ENCODE measurements at places on chromosomes 5 and 9.

DNA sequence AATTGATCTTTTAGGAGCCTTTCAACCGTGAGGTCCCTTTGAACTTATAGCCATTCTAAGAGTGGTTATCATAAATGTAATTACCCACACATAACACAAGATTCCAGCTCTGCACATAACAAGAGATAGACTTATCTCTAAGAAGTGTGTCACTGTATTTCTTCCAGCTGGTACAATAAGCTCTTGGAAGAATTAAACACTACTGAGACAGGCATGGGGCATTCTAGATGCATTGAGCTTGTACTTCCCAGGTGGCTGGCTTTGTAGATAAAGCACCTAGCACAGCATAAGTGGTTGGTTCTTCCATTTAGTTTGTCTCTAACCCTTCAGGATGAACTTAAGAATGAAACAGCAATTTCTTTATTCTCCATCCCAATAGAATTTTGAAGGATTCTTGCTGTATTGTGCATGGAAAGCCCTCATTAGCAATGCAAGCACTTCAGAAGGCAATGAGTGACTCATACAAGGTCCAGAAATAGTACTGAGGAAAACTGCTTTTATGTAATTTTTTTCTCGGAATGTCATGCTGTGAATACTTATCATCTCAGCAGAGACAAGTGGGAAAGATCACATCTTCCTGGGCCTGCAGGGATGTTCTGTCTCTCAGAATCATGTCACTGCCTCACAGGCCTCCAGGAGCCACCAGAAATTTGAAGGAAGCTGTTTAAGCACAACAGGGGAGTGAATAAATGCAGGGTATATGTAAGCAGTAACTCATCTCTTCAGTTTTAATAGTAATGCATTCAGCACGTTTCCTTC lies 91.1 kb upstream of the CD180 start:
- DNase-seq, result no peak

GRCh38 chr5:159286420-159287035 lies 23.4 kb downstream of the UBLCP1 start:
- DNase-seq, result no peak

DNA sequence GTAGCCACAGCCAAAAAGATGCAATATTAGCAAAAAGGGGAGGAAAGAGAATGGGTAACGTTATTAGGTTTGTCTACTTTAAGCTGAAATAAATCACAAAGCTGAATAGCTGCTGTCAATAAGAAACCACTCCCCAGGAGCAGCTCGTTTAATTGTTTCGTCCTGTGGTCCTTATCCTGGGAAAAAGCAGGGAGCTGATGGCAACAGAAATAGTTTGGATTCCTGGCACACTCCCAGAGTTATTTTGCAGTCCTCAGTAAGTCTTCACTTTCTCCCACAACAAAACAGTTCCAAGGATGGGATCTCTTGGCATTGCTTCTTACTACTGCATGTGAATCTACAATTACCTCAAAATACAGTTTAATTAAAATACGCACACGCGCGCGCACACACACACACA lies 28.8 kb downstream of the FRMD3 start:
- no peak for DNase-seq

GRCh38 chr9:35935755-35936509 lies 22.0 kb downstream of the OR2S2 start:
- no peak for DNase-seq

GRCh38 chr9:4489919-4490704 lies at the start of gene SLC1A1:
Gene SLC1A1 (plus strand): TSS chr9:4490468. CDS start chr9:4490680, 212 bp downstream.
- no peak for DNase-seq

GRCh38 chr5:109718632-109719031 lies 28.9 kb downstream of the MAN2A1 start:
- DNase-seq, result no peak

- DNase-seq, result no peak
Measured at GRCh38 chr5:78653681-78654366, 5.3 kb upstream of the LHFPL2 start.

- DNase-seq, result no peak
Measured at GRCh38 chr9:20786807-20787206, 102.7 kb downstream of the FOCAD start.

DNA sequence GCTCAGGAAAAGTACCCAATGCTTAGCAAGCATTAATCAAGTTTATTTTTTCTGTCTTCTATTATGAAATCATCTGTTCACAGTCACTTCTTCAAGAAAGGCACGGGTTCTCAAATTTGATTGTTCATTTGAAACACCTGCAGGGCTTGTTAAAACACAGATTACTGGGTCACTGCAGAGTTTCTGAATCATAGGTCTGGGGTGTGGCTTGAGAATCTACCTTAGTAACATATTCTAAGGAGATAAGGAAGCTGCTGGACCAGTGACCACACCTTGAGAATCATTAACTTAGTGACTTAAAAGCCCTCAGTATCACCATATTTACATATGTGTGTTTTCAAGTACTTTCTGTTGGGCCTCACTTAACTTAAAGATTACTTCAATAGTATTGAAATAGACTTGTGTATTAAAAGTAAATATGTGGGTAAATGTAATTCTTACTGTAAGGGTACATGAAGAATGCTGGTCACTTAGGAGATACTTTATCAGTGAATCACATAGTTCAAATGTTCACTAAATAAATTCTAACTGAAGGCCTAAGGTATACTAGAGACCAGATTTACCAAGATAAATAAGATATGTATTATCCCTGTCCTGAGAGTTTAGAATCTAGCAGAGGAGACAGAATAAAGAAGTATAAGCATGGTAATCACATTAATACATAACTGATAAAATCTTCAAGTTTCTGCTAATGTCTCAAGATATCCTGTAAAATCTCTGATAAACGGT lies 1342.1 kb upstream of the C9orf72 start:
- DNase-seq, result no peak

GRCh38 chr9:12784461-12785259 lies 9.8 kb downstream of the LURAP1L start:
- DNase-seq, result no peak

DNA sequence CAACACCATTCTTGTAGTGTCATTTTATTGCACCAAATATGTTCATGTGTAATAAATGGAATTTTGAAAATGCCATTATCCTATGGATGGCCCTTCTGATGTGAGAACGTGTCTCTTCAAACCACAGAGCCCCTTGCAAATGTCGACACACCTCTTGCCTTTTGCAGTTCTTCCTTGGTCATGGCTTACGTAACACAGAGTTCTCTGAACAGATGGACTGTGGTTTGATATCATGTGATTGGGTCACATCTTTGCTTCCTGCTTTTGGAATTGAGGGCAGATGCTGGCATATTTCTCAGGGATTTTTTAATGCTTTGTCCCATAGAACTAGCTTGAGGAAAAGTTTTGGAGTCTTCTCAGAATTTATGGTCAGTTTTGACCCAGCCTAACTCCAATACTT lies 4.6 kb downstream of the TGFBR1 start:
- DNase-seq, result no peak

- DNase-seq, result no peak
Measured at GRCh38 chr5:56608217-56608925, 207.0 kb upstream of the MAP3K1 start.

DNA sequence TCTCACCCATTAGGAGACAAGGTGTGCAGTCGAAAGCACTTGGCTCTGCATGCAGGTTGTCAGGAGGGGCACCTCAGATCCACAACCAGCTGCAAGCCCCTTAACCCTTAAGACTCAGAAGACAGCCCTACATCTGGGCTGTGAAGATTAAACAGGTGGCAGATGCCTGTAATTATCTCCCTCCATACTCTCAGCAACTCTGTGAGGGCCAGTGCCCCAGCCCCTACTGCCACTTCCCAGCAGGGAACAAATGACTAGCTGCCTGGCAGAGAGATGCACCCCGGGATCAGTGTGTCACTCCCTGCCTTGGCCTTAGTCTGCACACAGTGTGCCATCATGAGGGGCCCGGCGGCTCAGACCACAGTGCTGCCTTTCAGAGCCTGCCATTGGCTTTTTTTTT lies 42.0 kb downstream of the CRB2 start:
- DNase-seq, result no peak

GRCh38 chr9:137115394-137116026 lies 977 bp upstream of the DPP7 start:
- DNase-seq, result no peak

- no peak for DNase-seq
Measured at GRCh38 chr9:124385623-124386022, 29.6 kb downstream of the PSMB7 start.

DNA sequence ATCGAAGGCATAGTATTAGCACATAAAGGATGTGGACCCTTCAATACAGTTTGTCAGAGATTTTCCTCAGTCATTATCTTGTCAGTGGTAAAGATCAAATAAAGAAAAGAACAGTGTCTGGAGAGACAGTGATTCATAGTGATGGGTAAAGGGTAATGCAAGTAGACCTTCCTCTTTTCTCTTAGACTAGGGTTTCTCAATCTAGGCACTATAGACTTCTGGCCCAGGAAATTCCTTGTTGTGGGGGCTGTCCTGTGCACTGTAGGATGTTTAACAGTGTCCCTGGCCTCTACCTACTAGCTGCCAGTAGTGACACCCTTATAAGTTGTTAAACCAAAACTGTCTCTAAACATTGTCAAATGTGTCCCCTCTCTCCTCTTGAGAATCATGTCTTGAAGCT lies 6.9 kb downstream of the CAMK4 start:
- DNase-seq, result no peak

DNA sequence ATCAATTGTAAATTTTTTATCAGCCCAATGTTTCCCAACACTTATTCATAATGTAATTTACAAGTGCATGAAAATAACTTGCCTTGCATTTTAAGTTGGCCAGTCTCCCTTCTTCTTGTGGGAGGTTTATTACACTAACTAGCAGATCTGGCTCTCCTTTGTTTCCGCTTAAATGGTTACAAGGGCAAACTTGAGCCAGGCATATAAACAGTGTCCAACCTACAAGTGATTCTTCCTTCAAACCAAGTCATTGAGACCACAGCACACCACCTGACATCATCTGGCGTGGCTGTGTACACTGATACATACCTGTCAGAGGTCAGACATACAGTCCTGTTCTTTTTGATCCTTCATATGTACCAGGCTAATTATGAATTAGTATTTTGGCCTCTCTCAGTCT lies 80.1 kb downstream of the ALDH1A1 start:
- DNase-seq, result no peak

GRCh38 chr5:137486707-137487106 lies 12.4 kb downstream of the SPOCK1 start:
- DNase-seq, result no peak

GRCh38 chr5:149366169-149366729 lies 8.4 kb downstream of the PCYOX1L start:
- no peak for DNase-seq

DNA sequence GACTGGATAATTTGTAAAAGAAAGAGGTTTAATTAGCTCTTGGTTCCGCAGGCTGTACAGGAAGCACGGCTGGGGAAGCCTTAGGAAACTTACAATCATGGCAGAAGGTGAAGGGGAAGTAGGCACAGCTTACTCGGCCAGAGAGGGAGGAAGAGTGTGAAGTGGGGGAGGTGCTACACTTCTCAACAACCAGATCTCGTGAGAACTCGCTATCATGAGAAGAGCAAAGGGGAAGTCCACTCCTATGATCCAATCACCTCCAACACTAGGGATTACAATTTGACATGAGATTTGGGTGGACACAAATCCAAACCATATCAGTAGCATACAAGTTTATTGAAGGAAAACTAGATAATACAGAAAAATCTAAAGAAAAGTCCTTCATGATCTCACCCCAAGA lies 39.9 kb downstream of the NEURL1B start:
- no peak for DNase-seq

DNA sequence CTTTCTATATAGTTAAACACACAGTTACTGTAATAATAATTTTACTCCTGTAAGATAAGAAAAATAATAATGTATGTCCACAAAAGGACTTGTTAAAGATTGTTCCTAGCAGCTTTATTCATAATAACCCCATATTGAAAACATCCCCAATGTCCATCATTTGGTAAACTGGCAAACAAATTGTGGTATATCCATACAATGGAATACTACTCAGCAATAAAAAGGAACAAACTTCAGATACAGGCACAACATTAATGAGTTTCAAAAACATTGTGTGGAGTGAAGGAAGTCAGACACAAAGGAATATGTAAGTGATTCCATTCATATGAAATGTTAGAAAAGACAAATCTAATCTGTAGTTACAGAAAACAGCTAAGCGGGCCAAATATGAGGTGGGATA lies 1.9 kb upstream of the MEGF10 start:
- no peak for DNase-seq

GRCh38 chr5:79076819-79077218 lies 7.3 kb downstream of the BHMT2 start:
- no peak for DNase-seq

GRCh38 chr5:41636605-41637004 lies 126.2 kb upstream of the PLCXD3 start:
- no peak for DNase-seq

DNA sequence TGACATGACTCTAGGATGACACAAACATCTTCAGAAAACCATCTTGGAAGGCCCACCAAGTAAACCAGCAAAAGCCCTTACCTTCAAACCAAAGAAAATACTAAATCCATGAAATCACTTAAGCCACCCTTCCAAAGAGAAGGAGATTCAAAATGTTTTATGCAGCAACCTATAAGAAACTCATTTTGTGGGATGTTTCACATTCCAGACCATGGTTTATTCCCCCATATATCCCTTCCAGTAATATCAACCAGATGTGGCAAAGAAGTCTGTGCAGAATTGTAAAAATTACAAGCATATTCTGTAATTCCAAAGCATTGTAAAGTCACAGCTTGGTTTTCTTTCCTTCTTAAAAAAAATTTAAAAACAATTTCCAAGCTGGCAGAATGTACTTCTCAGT lies 117.4 kb downstream of the SLIT3 start:
- no peak for DNase-seq

DNA sequence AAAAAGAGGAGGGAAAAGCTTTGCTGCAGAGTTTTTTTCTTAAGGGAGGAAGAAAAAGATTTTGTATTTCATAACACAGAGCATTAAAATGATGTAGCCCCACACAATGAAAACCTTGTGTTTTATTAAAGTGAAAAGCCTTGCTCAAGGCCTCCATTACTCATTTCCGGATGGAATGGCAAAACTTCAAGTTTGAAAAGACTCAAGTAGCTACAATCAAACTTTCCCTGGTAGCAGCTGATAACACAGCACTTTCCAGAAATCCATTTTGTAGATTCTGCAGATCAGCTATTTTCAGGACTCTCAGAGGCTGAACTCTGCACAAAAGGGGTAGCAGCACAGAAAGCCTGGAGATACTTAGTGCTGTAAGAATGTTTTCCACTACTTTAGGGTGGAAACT lies 374.8 kb downstream of the NFIB start:
- no peak for DNase-seq

DNA sequence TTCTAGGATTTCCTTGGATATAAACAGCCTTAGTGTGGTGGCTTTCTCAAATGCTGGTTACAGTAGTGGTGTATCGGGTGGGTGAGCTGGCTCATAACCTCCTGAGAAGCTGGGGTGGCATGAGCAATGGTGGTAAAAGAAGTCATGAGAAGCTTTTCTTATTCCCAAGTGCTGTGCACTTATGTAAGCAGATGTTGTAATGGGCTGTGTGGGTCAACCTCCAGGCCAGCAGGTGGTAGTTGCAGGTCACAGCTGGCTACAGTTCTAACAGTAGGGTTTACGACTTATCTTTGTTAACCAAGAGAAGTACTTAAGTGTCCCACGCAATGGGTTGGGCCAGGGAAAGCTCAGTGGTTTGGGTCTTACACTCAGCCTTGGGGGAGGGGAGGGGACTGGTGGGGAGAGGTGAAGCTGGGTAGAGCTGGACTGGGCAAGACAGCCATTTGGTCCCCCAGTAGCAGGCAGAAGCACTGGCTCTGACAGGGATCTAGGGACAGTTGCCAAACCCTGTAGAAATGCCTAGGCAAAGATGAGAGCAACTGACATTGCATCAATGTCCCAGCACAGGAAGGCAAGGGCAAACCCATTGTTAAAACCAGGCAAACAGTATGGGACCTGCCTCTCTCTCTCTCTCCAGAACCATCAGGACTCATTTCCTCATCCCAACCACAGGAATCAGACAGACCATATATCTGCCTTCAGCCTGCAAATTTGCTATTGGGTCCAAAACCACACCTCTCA lies 76.8 kb downstream of the RNF130 start:
- no peak for DNase-seq
